Ovary (tissue), 10 donors: ENCODE measurements at places on chromosomes 11 and 22. TPM values are rescaled to one million over a fixed set of nuclear protein-coding genes. Genes with fewer than 3 reads are reported as not detected.

DNA sequence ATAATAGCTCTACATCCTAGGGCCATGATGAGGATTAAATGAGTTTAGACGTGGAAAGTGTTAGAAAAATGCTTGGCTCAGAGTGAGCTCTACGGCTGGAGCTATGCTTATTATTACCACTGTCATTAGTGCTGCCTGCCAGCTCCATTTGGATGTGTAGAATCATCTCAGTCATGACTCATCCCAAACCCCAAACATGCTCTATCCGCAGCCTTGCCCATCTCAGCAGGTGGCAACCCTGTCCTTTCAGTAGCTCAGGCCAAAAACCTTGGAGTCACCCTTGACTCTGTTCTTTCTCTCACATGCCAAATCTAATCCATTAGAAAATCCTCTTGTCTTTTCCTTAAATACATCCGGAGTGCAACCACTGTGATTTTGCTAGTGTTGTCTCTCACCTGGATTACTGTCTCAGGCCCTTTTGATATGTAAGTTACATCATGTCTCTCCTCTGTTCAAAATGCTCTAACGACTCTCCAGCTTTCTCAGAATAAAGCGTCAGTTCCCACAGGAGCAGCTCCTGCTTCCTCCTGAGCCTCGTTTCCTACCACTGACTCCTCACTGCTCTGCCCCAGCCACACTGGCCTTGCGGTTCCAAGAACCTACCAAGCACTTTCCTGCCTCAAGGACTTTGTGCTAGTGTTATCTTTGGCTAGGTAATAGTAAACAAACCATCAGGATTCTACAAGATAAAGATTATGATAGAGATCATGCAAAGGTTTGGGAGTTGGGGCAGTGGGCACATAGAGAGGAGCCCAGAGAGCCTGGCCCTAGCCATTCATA, 10.5 kb upstream of the CHRM1 start:
- DNase-seq, result no peak

DNA sequence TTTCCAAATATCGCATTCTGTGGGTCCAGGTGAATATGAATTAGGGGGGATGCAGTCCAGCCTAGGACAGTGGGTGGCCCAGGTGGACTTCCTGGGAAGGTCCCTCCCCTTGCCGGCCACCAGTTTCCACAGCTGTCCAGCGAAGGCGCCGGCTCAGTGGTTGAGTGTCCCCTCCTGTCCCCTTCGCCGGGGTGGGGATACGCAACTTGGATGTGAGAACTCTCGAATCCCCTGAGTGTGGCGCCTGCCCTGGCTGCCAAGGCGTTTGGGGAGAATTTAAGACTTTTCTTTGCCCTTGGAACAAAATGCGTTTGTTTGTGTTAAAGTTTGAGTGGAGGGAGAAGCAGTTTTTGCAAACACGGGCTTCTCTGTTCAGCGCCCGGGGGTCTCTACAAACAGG, 123.7 kb downstream of the KCNQ1OT1 start:
- peak; percentile 7 for DNase-seq

- DNase-seq, result no peak
Measured at GRCh38 chr11:92380882-92381281, 156.3 kb downstream of the FAT3 start.

KCNJ5 gene
- 2.1 TPM for total RNA-seq

DNA sequence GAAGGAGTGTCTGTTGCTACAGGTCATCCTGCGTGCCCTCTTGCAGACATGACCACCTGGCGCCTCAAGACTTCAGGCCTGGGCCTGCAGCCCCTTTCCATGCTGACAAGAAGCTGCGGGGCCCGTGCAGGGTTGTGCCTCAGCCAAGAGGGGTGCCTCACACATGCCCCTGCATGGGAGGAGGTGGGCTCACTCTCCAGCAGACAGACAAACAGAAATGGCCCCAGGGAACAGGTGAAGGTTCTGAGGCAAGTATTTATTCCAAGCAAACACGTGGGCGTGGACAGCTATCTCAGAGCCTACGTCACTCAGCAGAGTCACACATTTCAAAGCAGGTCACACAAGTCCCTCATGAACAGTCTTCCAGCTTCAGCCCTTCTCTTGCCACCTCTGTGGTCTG, 5.9 kb upstream of the SYCE3 start:
- DNase-seq, result no peak

DNA sequence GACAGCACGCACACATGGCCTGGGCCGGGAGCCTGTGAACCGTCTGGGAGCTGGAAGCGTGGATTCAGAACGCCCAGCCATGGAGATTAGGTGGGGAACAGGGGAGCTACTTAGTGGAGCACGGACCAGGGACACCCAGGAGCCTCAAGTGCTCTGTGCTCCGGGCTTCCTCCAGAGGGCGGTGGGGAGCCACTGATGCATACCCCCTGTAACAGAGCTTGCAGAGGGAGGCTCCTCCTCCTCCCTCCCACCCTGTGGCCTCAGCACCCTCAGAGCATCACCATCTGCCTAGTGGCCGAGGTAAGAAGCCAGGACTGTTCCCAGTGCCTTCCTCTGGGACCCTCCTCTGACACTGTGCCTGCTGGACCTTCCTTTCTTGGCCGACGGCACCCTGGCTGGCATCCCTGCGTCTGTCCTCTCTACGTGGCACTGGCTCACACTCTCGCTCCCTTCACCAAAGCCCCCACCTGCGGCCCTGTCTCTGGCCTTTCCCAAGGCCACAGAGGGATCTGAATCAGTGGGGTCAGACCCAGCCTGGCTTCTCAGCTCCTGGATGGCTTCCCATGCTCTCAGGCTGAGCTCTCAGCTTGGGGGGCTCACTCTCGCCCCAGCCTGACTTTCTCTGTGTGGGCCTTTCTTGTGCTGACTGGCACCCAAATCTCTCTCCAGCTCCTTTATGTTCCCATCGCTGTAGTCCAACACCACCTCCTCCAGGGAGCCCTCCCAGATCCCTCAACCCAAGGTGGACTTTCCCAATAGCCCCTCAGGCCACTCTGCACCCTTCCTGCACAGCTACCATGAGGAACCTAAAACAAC, 780.9 kb downstream of the BRD1 start:
- DNase-seq, result no peak

GRCh38 chr11:117302228-117302627, 11.1 kb downstream of the BACE1-AS start:
- no peak for DNase-seq

GRCh38 chr11:3006505-3007260, 14.6 kb upstream of the NAP1L4 start:
- no peak for DNase-seq

- DNase-seq, result no peak
Measured at GRCh38 chr11:67076202-67076601, 19.6 kb downstream of the RHOD start.

FAM111B gene
- not detected for total RNA-seq

DNA sequence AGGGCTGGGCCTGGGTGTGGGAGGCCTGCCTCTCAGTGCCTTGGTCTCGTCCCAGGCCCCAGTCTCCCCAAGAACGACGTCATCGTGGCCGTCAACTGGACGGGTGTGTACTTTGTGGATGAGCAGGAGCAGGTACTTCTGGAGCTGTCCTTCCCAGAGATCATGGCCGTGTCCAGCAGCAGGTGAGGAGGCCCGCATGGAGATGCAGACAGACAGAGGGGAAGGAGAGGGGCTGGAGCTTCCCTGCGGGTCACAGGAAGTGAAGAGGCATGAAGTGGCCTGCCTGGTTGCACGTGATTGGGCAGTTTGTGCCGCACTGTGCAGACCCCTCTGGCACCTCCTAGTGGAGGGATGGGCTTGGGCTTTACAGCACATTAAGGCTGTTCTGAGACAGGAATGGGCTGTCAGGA, 70.4 kb downstream of the MYO7A start:
- DNase-seq, result peak; percentile 14
